ENCODE measurements at places on chromosomes 11 and 22.

DNA sequence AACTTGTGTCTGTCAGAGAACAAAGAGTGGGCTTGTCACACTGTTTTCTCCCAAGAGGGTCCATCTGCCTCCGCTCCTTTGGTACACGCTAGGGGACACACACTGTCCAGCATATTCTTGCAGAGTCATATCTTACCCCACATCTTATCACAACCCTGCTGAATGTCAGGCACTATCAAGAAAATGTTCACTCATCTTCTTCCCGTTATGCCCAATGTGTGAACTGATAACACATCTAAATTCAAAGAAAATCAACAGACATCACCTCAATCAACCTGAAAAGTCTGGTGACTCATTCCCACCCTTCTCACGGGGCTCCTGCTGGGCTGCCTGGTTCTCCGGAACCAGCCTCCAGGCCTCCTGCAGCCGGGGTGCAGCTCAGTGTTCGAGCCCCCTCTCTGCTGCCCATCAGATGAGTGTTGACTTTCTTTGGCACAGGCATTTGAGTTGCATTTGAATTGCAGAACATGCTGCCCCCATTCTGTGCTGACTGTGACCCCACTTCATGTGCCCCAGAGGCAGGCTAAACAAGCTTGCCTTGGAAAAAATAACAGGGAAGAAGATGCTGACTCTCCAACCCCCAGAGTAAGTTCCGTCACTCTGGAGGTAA lies 19.4 kb downstream of the GRAP2 start:
- no peak for DNase-seq

DNA sequence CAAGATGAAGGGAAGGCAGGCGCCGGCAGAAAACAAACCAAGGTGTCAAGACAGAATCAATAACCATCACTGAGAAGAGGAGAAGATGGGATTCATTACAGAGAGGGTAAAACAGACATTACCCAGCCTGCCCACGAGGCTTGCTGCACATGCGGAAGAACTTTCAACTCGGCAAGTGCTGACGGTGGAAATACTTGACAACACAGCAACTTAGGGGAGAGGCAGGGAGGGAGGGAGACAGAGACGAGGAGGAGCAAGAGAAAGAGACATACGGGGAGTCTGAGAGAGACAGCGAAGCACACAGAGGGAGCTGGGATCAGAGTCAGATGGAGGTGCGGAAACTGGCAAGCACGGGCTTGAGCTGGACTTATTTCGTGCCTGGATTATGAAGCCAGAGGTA lies 129.3 kb upstream of the NECTIN1 start:
- DNase-seq, result no peak

DNA sequence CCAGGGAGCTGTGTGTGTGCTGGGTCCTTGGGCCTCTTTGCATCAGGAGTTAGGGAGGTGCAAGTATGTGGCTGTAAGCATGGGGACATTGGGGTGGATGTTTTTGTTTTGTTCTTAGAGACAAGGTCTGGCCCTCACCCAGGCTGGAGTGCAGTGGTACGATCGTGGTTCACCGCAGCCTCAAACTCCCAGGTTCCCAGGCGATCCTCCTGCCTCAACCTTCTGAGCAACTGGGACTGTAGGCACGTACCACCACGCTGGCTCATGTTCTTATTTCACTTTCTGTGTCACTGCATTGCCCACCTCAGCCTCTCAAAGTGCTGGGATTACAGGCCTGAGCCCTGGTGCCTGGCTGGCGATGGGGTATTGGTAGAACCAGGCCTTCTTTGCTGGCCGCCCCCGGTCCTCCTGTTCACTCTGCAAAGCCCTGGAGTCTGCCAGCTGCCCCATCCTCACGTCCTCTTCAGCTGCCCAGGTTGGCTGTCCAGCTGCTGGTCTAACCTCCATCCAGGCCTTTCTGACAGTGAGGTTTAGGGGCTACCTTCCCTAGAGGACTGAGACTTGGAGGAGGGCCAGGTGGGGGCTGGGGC lies 851 bp upstream of the GRAMD4 start:
- no peak for DNase-seq

DNA sequence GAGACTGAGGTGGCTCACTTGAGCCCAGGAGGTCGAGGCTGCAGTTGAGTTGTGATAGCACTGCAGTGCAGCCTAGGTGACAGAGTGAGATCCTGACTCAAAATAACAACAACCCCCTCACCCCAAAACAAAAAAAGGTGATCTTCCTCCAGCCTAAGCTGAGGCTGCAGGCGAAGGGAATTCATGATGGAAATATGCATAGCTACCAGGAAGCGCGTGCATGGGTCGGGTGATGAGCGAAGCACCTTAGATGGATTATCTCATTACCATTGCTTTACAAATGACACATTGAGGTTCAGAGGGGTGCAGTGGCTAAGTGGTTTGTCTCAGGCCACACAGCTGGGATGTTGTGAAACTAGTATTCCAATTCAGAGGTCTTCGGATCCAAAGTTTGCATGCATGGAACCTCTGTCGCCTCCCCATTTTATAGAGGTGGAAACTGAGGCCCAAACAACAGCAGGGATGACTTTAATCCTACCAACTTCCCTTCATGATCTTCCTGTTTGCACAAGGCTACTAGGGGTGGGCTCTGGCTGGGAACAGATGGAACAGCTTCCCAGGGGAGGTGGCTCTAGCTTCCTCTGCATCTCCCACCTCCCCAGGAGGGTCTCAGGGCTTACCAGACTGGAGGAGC lies 4.6 kb downstream of the SLC29A2 start:
- DNase-seq, result no peak

DNA sequence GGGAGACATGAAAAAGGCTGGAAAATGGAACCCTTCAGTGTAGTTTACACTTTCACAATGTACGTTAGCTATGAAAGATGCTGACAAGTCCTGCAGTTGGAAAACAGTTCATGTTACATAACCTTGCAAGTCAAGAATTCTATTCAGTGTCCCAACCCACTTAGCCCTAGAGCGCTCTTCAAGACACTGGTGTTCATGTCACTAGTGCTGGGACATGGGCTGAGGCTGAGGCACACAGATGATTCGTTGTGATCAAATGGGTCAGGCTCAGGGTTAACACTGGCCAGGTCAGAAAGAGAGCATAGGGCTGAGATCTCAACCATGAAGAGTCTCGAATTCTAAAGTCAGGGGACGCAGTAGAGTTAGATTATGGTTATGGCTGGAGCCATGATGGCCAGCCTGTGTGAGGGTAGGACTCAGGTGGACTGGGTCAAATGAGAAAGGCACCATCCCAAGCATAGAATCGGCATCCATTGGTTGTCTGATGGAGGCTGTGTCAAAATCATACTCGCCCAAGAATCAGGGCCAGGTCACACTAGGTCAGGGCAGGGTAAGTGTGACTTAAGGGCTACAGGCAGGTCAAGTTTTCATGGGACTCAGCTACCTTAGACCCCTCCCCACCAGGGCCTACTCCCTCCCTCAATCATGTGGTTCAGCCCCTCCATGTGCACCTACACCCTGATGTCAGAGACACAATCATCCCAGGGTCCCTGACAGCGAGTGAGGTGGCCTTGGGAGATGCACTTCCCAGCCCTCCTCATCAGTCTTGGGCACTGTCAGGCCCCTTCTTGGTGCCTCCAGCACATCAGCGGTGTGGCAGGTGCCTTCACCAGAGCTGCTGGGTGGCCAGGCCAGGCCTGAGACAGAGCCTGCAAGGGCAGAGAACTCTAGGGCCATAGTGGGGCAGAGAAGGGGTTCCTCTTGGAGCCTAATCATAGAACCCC lies 20.2 kb downstream of the IGLL5 start:
- DNase-seq, result no peak

- no peak for DNase-seq
Observed at GRCh38 chr11:45834298-45834756, 12.9 kb upstream of the CRY2 start.

- DNase-seq, result no peak
Observed at GRCh38 chr11:134345237-134345550, 13.4 kb downstream of the GLB1L2 start.

GRCh38 chr11:65381716-65382032 lies 772 bp downstream of the SLC25A45 start:
- no peak for DNase-seq

DNA sequence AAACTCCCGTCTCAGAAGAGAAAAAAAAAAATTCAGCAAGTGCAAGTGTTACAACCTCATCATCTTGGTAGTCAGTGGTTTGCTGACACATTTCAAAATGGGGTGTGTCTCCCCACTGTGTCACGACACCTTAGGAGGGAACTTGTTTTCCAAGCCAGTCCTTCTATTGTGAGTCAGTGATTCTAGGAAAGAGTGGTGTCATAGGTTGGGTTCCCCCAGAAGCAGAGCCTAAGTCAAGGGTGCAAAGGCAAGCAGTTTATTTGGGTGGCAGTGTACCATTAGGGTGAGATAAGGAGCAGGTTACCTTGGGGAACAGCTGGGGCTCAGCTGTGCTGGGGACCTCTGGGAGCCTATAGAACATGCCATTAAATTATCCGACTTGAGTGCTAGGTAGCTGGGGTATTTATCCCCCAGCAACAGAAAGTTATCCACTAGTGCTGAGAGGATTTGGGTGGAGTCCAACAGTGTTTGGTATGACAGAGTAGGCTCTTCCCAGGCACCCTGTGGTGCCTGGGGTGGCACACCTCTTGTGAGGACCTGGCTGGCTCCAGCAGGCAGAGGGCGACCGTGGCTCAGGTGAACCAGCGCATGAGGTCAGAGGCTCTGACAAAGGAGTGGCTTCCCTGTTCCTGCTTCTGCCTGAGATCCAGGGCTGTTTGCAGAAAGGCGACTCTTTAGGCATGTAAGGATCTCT lies 41.7 kb downstream of the KIAA1671 start:
- no peak for DNase-seq

GRCh38 chr22:26097840-26098239 lies 71.4 kb upstream of the SEZ6L start:
- no peak for DNase-seq

GRCh38 chr22:25818541-25818940 lies 76.6 kb downstream of the MYO18B start:
- DNase-seq, result no peak

DNA sequence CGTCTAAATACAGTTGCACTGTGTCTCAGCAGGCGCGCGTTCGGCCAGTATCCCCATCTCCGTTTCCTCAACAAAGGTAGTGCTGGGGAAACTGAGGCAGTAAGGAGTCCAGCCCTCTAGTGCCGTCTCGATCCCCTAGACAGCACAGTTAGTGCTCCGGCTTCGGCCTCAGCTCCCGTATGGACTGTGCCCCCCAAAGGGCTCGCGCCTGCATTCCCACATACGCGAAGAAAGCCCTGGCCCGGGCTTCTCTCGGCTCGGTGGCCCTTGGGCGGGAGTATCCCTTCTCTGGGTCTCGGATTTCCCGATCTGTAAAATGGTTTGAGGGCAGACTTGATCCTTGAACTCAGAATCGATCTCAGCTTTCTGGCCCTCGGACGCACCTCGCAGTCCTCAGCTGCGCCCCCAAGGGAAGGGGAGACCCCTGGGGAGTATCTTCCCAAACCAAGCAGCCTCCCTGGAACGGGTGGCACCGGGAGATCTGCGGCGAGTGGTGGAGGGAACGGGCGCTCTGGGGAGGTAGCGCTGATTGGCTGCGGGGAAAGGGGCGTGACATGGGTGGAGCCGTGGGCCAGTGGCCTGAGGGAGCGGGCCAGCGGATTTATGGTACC lies 759 bp upstream of the PEX16 start:
- DNase-seq, result peak; percentile 34

- no peak for DNase-seq
Observed at GRCh38 chr22:37163575-37164504, 14.1 kb upstream of the IL2RB start.

DNA sequence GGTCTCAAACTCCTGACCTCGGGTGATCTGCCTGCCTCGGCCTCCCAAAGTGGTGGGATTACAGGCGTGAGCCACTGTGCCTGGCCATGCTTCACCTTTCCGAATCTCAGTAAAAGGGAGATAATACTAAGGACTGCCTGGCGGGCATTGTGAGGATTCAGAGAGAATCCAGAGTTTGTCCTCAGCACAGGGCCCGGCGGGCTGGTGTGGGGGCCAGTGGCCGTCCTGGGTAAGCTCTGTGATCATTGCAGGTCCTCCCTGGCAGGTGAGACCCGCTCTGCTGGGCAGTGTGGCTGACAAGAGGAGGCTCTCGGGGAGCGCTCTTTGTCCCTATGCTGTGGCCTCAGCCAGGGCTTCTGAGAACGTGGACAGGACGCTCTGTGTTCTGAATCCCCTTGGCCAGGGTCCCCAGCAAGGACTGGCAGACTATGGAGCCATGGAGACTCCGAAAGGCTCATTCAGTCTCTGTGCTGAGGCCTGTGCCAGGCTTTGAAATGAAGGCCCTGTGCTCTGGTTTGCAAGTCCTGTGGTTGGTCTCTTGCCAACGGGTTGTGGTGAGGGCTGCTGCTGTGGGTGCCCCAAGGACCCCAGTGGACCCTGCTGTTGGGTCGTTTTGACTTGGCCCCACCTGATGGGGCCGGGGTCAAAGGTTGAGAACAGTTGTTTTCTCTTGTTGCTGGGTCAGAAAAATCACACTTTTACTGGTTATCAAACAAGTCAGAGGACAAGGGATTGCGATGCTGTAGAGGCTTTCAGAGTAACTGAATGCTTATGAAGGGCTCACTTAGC lies 2.1 kb downstream of the TPCN2 start:
- no peak for DNase-seq

- DNase-seq, result no peak
Observed at GRCh38 chr11:118565051-118565450, 680 bp downstream of the IFT46 start.

DNA sequence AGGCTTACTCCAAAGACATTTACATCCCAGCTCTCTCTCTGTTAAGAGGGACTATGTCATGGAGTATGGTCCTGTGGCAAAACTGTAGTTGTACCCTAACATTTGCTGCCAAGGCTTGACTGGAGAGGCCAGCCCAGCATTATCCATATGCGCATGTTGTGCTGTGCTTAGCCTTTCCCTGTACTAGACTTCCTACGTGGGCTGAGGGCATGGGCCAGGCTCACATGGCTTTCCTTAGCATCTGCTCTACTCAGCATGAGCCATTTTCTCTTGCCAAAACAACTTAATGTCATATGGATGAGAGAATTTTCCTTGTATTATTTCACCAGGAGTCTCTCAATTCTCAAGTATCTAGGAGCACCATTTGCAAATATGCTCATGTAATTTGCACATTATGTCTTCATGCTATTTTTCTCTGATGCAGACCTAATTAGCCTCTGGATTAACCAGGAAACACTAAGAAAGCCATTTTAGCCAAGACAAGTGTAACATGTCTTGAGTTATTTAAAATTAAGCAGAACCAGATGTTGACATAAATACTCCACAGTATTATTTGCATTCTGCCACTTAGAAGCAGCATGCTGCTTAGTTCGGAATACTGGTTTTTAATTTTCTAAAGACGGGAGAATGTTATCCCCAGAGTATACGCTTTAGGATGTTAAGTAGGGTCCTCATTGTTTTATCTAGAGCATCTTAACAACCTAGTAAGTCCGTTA lies 71.7 kb upstream of the FAR1 start:
- no peak for DNase-seq

- DNase-seq, result no peak
Observed at GRCh38 chr11:71316701-71317100, 64.3 kb upstream of the SHANK2 start.

Data from fibroblast of skin of left quadriceps (primary cell).